Natural killer cell (primary cell): ENCODE measurements at places on chromosomes 3 and 15. TPM values are rescaled to one million over a fixed set of nuclear protein-coding genes. Genes with fewer than 3 reads are reported as not detected.

Gene GNAT1
- total RNA-seq, result not detected

Gene MAP1A
- 0.98 TPM for total RNA-seq

Gene C2CD4A
- total RNA-seq, result not detected

Gene XCR1
- total RNA-seq, result not detected

Gene PTH1R
- total RNA-seq, result not detected
